ENCODE measurements at places on chromosomes 7 and 10.

- no peak for DNase-seq
These were observed 138.9 kb downstream of the GRK5 start for GRCh38 chr10:119346095-119346832.

- peak; percentile 71 for DNase-seq
These were observed 70.4 kb downstream of the ASB13 start for GRCh38 chr10:5595994-5596471.

DNA sequence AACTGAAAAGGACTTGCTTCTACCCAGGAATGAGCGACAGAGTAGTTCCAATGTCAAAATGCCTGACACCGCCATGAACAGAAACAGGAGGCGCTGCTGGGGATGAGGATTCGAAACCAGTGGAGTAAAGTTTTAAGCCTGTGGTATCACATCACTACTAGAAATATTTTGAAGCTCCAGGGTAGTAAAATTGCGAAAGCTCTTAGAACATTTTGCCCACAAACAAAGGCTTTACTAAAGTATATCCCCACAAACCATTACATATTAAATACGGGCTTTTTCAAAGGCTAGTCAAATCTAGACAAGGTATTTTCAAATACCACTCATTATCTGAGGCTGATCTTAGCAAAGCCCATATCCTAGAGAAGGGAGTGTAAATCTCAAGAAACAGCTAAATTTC lies 2.4 kb downstream of the PRDX3 start:
- DNase-seq, result peak; percentile 69

GRCh38 chr10:103733045-103733419 lies 122.3 kb downstream of the SH3PXD2A start:
- DNase-seq, result no peak

- DNase-seq, result no peak
These were observed 79.3 kb downstream of the CSTF2T start for GRCh38 chr10:51620131-51620530.

- DNase-seq, result no peak
These were observed 90.6 kb upstream of the PPP2R2D start for GRCh38 chr10:131810036-131810804.

- DNase-seq, result no peak
These were observed 39.5 kb upstream of the GJD4 start for GRCh38 chr10:35565602-35566081.

DNA sequence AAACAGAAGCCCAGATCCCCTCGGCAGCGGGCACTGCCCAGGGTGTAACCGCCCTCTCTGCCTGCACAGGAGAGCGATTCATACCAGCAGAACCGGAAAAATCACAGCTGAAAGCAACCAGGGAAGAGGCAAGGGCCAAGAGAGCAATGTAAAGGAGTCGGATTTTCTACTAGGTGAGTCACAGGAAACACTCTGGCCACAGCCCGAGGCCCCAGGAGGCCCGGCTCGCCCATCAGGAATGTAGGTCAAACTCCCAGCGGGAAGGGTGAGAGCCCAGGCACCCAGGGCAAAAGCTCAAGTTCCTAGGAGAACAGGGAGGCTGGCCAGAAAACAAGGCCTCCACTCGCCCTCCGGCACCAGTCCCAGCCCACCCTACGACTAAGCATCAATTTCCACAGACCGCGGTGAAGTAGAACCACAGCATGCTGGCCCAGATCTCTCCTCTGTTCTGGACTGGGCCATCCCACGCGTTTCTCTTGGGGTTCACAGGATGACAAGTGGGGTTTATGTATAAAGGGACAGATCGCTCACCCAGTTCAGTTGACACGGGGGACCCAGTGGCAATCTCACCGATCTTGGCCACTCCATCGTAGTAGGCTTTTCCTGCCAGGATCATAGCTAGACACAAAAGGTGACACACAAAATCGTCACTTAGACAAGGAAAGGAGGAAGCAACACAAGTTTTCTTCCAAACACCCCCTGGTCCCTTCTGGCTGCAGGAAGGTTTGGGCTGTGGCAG lies 46.2 kb downstream of the BAIAP2L1 start:
- peak; percentile 75 for DNase-seq

- DNase-seq, result no peak
These were observed 71.1 kb upstream of the EMX2 start for GRCh38 chr10:117471344-117471874.

DNA sequence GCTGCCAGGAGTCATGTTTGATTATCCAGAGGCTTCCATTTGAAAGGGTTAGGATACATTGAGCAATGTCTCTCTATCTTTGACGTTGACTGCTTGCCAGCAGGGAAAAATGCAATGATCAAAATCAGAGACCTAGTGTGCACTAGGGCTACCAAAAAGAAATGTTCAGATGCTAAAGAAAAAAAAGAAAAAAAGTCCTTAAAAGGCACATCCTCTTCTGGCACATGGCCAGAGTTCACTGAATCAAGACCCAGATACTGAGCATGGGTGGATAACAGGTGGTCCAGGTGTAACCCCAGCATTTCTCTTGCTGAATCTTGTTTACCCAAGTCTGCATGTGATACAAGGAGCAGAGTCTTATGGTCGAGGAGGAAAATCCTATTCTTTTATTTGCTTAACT lies 899.3 kb downstream of the SORCS3 start:
- peak; percentile 1 for DNase-seq

GRCh38 chr7:120460949-120461348 lies 188.0 kb downstream of the KCND2 start:
- no peak for DNase-seq

- DNase-seq, result peak; percentile 48
These were observed 68.9 kb downstream of the MYOF start for GRCh38 chr10:93413252-93413689.

- no peak for DNase-seq
These were observed 428 bp downstream of the CALML5 start for GRCh38 chr10:5498791-5499492.

- DNase-seq, result peak; percentile 11
These were observed at the start of gene TMEM178B for GRCh38 chr7:141073641-141074161. TMEM178B (plus strand) TSS chr7:141074064.

GRCh38 chr10:125878957-125879835 lies 1.9 kb downstream of the DHX32 start:
- peak; percentile 78 for DNase-seq

- no peak for DNase-seq
These were observed 74.2 kb downstream of the TYW1B start for GRCh38 chr7:72753781-72754180.

DNA sequence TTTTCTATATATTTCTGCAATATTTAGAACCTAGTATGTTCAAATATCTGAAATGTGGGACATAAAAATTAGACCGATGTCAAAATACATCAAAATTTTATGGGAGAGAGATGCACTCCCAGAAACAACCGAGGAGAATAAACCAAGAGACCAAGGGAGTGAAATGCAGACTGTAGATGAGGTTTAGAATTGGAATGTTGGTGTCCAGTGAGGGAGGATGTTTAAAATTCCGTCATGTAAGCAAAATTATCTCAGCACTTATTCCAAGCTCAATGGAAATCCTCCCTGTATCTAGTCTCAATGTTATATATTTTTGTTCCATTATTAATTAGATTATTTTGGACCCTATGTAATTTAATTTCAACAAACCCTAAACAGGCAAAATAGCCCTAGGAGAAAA lies 61.9 kb upstream of the MAGI2 start:
- DNase-seq, result no peak

GRCh38 chr10:30974355-30974754 lies 57.3 kb downstream of the ZNF438 start:
- DNase-seq, result peak; percentile 21

GRCh38 chr10:17239345-17240085 lies 11.5 kb downstream of the VIM start:
- no peak for DNase-seq

DNA sequence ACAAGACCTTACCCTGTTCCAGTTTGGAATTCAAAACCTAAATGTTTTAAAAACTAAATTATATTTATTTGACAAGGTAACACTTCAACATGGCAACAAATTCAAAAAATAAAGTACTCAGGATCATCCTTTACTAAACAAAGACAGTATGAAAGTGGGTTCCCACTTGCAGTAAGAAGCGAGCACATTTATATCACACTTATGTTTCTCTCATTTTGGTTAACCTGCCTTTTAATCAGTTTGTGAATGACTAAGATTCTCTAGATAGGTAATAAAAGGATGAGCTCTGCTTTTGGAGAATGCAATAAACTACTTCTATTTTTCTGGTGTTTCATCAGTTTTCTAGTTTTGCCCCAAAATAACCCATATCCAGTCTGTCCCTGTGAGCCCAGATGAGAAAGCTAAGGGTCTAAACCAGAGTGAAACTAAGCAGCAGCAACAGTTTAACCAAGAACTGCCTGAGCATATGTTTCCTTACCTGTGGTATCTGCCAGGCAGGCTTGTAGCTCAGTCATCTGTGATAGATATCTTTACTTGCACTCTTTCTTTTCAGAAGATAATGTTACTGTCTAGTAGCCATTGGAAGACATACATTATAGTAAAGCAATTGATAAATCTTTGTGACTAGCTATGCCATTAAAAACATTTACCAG lies 64.1 kb downstream of the ABLIM1 start:
- DNase-seq, result no peak

GRCh38 chr7:31003721-31004120 lies 40.0 kb downstream of the GHRHR start:
- no peak for DNase-seq

DNA sequence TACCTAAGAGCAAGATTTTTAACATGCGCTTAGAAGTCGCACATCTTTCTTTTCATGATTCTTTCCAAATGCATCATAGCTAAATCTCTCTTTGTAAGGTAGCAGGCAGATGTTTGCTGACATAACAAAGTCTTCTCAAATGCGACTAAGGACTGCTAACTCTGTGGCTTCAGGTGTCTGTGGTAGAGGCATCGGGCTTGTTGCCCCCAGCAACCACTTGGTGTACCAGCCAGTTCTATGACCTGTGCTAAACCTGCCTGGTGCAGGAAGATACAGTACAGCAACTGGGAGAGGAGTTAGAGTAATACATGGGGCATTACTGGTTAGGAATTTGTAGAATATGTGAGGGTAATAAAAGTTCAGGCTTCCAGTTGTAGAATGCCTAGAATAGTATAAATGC lies 654.1 kb downstream of the NRG3 start:
- no peak for DNase-seq

DNA sequence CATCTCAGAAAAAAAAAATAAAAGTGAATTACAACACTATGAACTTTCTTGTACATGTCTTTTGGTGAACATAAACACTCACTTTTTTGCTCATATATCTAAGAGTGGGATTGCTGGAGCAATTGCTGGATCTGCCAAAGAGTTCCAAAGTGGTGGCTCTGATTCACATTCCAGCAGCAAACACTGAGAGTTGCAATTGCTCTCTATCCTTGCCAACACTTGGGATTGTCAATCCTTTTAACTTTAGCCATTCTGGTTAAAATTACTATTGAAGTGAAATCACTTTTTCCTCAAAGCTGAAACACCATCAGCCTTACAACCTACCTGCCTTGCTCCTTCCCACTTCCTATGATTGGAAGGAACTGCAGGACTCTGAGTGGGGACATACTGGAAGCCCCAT lies 70.7 kb downstream of the CDHR3 start:
- DNase-seq, result no peak

DNA sequence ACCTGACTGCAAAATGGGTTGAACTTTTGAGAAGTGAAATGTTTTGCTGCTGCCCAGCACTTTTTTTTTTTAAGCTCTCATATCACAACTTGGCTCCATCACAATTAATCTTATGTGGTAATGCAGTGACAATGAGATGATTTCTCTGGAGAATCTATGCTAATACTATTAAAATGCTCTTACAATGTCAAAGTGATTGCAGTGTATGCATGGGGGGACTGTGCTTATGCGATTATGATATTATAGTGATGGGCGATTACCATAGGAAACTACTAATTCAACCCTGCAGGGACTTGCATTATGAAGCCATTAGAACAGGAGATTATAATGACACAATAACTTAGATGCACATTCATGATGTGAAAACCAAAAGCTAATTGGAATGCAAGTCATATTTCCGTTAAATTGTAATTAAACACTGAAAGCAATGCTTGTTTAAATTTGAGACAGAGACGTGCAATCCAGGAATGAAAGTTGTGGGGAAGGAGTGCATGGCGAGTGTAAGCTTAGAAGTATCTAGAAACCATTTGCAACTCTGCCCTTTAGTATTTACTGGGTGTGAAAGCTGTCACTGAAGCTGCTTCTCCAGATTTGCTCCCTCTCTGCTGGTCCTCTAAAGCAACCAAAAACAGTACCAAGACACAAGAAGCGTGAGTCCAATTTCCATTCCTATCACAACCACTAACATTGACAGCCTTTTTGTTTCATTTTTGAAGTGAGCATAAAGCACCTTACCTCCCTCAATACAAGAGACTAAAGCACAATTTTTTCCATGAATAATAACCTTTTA lies 21.6 kb downstream of the PTER start:
- no peak for DNase-seq

- DNase-seq, result peak; percentile 51
These were observed 11.3 kb upstream of the PHYH start for GRCh38 chr10:13311177-13311575.

- peak; percentile 48 for DNase-seq
These were observed 52.2 kb downstream of the GPR158 start for GRCh38 chr10:25226775-25227682.

GRCh38 chr7:68217426-68217825 lies 1220.8 kb downstream of the TYW1 start:
- no peak for DNase-seq

- DNase-seq, result peak; percentile 78
These were observed 6.0 kb downstream of the MBLAC1 start for GRCh38 chr7:100132697-100133151.

- no peak for DNase-seq
These were observed 432.7 kb upstream of the VSTM2A start for GRCh38 chr7:54109501-54109900.

DNA sequence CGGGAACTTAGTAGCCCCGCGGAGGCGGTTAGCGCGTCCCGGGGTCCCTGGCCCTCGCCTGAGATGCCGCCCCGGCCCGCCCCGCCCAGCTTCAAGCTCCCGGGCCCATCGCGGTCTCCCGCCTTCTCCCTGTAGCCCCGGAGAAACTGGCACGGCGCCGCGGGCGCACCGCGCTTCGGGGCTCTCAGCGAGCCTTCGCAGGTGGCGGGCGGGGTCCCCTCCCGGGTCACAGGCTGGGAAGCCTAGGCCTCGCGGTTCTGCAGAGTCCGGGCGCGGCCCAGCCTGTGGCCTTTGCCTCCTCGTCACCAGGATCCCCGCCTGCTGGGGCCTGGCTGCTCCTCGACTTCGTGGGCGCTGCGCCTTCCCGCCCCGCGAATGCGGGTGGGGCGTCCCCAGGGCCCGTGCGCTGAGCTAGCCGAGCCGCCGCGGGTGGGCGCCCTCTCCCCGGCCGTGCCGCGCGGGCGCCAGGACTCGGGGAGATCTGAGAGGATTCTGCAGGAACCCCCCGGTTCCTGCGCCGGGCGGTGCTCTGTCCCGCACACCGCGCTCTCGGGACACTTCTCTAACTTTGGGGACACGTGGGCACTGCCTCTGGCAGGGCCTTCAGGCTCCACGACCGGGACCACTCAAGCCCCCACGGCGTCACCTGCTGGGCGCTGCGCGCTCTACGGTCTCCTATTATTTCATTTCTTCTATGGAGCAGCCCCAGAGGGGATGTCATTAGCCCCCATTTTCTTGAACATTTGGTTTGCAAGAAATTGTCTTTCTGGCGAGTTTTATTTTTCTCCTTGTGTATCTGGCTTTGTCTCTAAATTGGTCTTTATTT lies 682 bp upstream of the RGS10 start:
- DNase-seq, result peak; percentile 73

- no peak for DNase-seq
These were observed 715 bp upstream of the MUC12 start for GRCh38 chr7:100968650-100969049.
